ENCODE measurements at places on chromosomes 4 and X.

GRCh38 chrX:8913655-8914409, 112.6 kb upstream of the FAM9A start:
- DNase-seq, result no peak

DNA sequence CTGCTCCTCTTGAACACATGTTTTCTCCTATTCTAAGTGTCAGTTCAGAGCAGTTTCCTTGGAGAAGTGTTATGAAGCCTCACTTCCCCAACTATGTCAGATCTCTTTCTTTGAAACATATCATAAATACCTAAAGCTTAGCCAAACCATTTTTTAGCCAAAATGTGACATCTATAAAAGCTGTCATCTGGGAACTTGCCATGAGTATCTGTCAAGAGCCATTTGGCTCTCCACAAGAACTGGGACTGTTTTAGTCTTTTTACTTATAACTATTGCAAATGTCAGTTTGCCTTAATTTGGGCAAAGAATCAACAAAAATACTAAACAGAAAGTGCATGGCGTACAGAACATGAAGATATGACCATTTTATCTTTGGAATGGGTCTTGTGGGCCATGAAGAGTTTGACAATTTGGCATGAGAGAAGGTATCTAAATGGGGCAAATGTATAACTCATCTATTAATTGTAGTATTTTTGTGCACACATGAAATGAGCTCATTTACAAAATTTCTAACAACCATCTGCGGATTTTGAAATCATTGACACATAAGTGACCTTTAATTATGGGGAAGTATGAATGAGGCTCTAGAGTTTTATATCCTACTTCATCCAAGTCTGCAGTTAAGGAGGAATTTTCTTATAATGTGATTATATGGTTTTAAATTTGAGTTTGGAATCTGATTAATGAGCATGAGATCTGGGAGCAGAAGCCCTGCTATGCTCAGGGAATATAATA, 129.1 kb upstream of the PACRGL start:
- no peak for DNase-seq

DNA sequence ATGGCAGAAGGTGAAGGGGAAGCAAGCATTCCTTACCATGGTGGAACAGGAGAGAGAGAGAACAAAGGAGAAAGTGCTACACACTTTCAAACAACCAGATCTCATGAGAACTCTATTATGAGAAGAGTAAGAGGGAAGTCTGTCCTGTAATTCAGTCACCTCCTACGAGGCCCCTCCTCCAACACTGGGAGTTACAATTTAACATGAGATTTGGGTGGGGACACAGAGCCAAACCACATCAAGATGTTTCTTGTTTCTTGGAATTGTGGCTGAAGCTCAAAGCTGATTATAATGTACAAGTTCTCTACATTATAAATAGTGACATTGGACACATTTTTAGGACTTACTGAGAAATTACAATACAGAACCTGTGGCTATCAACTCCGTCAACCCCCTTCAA, 29.5 kb upstream of the TAPT1 start:
- no peak for DNase-seq

DNA sequence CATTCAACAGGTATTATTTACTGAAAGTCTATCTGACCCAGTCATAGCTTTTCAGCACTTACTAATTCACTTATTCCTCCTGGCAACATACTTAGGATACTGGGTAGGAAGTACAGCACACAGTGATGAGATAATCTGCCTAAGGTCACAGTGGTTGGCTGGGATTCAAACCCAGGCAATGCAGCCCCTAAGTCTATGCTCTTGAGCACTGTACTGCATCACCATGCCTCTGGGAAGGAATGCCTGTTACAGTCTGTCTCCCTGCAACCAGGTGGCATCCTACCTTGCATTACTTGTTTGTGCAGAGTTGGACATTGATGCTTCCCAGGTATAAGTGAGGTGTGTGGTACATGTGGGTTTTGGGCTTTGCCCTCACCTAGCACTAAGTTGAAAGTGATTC, 21.5 kb upstream of the LRAT start:
- no peak for DNase-seq

DNA sequence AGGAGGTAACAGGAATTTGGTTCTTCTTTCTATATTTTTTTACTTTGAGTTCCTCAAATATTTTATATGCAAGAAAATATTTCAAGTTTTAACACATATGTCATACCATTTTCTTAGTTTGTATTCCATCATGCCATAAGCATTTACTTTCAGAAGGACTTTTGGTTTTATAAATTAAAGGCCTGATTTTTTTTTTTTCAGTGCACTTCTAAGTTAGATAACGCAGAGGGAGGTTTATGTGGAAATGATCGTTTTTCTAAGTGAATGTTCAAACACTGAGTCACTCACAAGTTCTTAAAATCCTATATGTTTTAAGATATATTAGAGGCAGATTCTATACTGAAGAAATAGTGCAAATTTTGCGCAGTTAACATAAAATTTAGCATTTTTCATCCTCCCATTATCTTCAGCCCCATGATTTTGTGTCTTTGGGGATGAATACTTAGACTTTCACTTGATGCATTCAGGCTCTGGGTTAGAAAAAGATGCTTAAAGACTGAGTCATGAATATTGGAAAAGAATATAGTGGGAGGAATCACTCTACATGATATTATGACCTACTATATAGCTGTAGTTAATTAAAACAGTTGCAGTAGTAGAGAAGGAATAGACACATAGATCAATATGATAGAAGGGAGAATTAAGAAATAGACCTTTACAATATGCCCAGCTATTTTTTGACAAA, 54.9 kb downstream of the COL4A5 start:
- no peak for DNase-seq

DNA sequence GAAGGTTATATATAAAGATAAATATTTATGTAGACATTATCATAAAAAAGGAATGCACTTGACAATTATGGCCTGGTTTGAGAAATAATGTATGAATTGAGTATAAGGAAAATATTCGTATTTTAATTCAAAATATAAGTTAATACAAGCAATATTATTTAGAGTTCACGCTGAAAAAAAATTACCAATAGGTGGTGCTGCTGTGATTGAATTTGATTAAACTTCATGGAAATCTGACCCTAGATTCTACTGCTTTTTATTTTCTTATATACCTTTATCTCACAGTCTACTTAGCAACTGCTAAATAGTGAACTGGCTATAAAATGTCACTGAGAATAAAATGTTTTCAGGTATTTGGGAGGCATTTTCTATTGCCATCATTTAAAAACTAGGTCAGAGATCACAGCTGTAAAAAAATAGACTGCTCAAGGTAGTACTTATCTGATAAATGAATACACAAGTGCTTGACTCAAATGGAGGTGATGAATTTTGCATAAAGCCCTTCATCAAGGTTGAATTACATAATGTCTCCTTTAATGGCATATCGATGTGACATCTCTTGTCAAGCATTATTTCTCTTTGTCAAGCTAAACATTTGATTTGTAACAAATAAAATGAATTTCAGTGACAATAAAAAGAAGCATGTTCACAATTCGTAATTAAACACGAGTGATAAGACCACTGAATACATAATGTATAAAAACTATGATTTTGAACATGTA, 1638.8 kb upstream of the PCDH7 start:
- DNase-seq, result no peak

All from activated CD4-positive, alpha-beta T cell treated with anti-CD3 and anti-CD28 coated beads, Interleukin-2, amount 50 U/mL, for 4 hours (primary cell).